ENCODE measurements at places on chromosomes 3 and 15.

DNA sequence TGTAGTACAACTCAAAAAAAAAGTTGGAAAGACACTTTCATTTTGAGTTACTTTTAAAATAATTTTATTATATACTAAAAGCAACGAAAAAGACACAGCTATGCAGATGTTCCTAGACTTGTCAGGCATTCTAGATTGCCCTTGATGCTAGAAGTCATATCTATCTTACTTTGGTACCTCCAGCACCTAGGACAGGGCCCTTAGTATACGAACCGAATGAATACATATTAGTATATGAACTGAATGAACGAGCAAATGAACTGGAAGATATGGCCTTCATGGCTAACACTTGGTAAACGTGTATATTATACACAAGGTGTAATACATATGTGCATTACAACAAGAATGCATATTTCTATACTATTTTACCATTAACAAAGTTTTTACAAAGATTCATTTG is 24.1 kb downstream of the ATP13A5 start:
- no peak for DNase-seq

DNA sequence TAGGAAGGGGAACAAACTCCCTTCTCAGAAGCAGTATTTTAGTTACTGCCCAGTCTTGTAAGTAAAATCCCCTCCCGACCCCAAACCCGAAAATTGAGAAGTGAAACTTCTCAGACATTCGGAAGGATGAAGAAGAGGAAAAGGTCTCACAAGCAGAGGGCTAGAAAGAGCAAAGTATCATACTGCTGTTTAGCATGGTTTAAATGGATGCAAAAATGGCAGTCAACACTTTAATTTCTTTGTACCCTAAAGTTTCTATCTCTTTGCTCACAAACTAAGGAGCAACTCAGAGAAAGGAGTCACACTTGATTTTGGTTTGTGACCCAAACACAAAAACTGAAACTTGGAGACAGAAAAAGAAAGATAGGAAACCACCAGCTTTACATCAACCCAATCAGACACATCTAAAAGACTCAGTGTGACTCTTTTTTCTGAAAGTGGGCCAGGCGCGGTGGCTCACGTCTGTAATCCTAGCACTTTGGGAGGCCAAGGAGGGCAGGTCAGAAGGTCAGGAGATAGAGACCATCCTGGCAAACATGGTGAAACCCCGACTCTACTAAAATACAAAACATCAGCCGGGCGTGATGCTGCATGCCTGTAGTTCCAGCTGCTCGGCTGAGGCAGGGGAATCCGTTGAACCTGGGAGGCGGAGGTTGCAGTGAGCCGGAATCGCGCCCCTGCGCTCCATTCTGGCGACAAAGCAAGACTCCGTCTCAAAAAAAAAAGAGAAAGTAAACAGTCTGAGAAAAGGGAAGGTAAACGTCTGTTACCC is 63.2 kb upstream of the ATP11B start:
- DNase-seq, result peak; percentile 8

- peak; percentile 8 for DNase-seq
Observed at GRCh38 chr3:140941090-140941433, 574 bp upstream of the SLC25A36 start.

DNA sequence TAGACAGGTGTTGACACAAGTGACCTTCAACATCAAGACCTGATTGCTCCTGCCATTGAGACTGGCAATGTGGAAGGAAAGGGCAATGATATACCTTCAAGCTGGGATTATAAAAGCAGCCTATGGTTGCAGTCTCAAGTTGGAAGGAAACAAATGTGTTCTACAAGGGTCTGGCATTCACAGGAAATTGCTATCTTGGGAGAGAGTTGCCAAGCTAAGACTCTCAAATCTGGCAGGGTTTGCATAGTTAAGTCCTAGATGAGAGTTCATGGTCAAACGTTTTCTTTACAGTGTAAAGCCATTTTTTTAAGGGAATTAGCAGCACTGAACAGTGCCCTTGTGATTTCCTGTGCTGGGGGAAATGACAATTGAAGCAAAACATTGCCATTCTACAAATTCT is 546.9 kb upstream of the CFAP20DC start:
- no peak for DNase-seq

DNA sequence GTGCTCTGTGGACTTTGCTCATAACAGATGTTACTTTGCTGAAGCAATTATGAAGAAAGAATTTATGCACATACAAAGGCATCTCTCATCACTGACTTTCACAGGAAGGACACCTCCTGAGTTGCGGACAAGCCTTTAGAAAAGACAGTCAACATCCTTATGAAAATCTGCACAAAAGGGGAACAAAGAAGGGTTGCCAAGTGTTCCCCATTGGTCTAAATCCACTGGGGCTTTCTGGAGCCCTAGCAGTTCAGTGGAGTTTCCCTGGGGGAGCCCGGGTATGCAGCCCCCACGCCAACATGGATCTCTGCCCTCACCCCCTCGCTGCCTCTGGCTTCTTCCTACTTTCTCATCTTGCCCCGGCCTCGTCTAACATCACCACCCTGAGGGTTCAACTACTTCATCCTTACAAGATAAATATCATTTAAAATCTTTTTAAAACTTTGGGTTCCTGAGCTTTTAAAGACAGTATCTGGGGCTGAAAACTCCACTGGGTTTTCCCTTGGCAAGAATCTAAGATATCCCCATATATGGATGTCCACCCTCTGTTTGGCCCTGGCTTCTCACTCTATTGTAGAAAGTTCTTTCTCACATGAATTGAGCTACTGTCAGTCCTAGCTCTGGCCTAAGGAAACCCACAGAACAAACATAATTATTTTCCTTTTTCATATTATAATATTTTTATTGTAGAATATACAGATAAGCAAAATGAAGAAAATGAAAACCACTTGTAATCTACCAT is 207.9 kb upstream of the RGMA start:
- DNase-seq, result no peak

DNA sequence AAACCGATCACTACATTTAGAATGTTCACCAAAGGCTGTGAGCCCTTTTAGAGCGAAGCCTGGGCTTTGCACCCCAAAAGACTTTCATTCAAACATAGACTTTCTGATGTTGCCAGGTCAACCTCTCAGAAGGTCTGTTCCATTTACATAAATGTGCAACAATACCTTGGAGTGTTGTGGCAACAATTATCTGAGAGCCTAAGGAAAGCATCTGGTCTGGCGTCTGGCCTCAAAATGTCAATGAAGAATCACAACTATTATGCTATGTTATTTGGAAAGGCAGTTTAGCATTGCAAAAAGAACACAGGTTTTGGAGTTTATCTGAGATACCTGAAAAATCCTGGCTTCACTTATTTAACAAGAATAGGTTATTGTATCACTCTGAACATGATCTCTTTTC is 50.0 kb downstream of the POLR2M start:
- no peak for DNase-seq

DNA sequence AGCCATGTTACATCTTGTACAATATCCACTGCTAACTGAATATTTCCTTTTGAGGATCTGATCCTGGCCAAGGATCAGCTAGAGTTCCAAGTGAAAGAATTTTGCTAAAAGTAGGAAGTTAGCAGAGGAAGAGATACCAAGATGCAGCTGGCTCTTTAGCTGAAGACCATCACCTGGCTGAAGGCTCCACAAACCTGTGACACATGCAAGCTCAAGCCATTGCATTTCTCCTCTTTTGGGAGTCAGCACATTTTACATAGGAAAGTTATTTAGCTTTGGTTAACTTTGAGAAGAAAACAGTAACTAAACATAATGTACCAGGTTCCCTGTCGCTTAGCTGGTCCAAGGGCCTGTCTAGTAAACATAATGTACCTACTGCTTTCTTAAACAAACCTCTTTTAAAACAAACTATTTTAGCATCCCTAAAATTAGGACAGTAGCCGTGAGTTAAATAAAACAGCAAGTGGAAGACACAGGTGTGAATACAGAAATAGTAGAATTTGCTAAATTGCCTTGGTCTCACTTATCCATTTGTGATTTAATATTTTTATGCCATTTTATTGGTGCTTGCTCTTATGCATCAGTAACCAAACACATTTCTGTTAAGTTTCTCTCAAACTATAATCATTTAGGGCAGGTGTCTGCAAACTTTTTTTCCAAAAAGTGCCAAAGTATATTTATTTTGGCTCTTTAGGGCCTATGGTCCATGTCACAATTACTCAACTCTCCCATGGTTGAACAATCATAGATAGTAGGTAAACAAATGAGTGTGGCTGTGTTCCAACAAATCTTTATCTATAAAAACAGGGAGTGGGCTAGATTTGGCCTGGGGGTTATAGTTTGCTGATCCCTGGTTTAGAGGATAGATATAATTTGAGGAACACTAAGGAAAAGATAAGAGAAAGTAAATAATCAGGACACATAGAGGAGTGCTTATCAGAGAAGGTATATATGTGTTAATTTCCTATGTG is 11.2 kb downstream of the GCSAM start:
- DNase-seq, result no peak

- no peak for DNase-seq
Observed at GRCh38 chr15:29734917-29735572, 87.2 kb downstream of the TJP1 start.

- no peak for DNase-seq
Observed at GRCh38 chr15:67066959-67067853, 1.8 kb downstream of the SMAD3 start.

- peak; percentile 38 for DNase-seq
Observed at GRCh38 chr15:39786447-39787056, 3.9 kb upstream of the FSIP1 start.

DNA sequence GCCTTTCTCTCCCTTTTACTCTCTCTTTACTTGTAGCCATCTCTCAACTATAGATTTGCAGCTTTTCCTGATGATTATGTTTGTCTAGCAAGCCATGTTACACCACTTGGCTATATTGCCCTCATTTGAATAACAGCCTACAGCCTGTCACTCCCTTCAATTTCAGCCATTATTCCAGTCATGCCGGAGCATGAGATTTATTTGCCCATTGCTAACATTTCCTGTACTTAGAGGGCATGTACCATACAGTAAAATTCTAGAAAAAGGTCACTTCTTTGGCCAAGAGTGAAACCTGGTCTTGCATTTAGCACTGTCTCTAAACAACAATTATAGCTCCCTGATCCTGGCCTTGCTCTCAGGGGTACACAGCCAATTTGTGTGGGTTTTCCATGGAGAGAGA is 221.7 kb upstream of the TMC3 start:
- no peak for DNase-seq

DNA sequence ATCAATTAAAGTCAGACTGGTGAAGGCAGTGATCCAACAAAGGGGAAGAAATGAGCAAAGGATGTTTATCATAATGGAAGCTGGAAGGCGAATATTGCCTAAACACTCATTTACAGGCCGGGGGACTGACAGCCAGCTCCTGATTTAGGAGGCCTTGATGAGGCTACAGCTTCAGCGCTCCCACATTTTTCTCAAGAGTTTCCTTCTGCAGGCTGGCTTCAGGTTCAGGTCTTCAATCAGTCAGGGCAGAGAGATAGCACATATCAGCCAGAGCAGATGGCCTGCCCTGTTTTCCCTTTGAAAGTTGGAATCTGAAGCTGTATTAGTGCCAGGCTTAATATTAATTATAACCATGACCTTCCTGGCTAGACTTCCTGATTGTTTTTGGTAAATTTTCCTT is 218.9 kb downstream of the SV2B start:
- DNase-seq, result no peak

GRCh38 chr3:97822359-97822775 is 556 bp downstream of the CRYBG3 start:
- DNase-seq, result peak; percentile 40

DNA sequence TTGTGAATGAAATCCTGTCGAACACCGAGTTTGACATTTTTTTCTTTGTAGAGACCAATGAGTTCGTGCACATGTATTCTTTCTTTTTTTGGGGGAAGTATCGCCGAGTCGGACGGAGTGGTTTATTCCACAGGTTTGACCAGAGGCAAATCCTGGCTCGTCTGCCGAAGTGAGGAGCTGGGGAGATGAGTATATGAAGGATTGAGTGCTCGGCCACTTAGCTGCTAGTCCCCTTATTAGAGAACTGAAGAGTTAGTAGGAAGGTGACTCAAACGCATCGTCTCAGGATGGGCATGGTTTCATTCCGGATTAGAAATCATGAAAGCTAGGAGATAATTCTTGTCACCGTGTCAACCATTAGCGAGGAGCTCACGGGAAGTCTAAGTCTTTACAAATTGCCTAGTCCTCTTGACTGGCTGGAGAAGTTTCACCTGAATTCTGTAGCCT is 154.7 kb upstream of the GOLIM4 start:
- no peak for DNase-seq

GRCh38 chr3:24299246-24299805 is 195.3 kb downstream of the THRB start:
- DNase-seq, result no peak

DNA sequence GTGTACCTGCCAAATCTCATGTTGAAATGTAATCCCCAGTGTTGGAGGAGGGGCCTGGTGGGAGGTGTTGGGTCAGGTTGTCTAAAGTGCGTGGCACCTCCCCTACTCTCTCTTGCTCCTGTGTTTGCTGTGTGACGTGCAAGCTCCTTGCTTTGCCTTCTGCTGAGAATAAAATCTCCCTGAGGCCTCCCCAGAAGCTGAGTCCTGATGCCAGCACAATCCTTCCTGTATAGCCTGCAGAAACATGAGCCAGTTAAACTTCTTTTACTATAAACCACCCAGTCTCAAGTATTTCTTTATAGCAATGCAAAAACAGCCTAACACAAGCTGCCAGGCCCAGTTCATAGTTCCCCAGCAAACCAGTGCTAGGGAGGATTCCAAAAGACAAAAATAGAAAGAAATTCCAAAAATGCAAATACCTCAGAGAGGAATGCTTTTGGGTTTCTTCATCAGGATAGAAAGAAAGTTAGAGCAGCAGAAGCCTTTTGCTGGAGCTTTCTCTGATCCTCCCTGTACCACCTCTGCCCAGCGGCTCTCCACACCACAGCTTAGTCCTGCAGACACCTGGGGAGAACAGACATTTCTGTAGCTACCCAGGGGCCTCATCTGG is 25.9 kb upstream of the CDV3 start:
- no peak for DNase-seq

GRCh38 chr15:91865950-91866349 is 12.4 kb downstream of the SLCO3A1 start:
- DNase-seq, result no peak

DNA sequence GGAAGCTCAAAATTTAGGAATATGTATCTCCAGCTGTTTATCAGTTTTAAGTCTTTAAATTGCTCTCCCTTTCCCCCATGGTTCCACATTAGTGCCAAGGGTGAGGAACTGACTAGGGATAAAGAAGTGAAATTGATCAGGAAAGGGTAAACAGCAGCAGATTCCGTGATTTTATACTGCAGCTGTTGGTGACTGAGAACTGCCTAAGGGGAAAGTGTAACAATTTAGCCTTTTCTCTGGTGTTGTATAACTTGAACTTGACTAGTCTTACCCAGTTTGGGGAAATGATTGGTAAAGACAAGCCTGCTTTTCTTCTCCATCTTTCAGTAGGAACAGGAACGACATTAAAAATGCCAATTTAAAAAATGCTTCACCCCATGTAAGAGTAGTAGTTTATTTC is 5.0 kb downstream of the SPRED1 start:
- no peak for DNase-seq
